ENCODE measurements at places on chromosomes 16 and 17.

DNA sequence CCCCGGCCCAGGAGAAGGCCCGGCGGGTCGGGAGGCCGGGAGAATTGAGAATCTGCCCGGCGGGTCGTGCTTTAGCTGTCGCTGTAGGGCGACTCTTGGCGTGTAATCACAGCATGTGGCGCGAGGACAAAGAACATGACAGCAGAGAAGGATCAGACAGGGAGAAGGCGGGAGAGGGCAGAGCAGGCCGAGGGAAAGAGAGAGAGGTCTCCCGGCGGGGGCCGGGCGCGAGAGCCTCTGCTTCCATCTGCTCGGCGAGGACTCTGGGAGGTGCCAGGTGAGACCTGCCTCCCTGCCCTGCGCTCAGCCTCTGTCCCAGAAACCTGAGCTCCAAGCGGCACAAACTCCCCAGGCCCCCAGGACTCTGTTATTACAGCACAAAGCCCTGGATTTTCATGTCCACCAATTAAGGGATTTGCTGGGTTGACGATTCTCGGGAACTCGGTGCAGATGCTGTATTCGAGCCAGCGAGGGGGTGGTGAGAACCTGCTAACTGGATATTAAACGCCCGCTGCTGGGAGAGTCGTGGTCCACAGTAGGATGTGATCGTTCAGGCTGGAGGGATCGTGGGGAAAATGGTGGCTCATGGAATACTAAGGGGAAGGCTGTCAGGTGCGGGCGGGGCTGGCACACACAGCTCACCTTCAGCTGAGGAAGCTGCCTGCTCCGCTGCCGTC lies 172.0 kb upstream of the CIBAR2 start:
- no peak for DNase-seq

DNA sequence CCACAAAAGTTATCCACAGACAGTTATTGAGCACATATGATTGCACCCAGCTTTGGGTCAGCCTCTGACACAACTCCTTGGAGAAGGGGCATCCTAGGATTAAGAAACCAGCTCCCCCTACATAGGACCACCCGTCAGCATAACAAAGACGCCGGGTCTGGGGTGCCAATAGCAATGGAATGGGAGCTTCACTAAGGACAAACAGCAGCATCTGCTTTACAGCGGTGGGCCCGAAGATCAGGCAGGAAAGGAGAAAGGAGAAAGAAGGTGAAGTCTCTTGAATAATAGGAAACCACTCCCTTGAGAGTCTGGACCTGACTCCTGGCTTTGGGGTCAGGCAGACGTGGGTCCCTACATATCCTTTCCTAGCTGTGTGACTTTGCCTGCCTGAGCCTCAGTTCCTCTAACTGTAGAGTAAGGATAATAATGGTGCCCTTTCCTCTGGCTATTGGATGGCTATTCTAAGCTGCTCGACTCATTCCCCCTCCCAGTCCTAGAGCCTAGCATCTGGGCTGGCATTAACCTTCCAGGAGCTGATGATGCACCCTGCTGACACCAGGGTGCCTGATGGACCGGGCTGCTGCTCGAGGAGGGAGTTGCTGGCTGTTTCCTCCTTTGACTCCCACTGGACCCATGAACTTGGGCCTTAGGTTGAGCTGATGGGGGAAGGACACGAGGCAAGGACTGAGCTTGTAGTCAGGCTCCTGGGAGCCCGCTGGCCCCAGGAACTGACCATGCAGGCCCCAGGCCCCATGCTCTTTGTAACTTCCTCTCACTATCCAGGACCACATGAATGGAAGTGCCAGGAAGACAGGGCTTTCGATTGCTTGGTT lies 94.2 kb downstream of the C16orf78 start:
- DNase-seq: no peak

- DNase-seq: no peak
Measured at GRCh38 chr16:912684-913613, 57.8 kb downstream of the LMF1 start.

DNA sequence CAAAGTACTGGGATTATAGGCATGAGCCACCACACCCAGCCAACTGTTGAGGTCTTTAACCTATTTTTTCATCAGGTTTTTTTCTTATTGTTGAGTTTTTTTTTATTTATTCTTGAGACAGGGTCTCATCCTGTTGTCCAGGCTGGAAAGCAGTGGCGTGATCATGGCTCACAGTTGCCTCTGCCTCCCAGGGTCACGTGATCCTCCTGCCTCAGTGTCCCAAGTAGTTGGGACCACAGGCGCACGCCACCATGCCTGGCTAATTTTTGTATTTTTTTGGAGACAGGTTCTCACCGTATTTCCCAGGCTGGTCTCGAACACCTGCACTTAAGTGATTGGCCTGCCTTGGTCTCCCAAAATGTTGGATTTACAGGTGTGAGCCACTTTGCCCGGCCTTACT lies 95.9 kb downstream of the BCAS3 start:
- DNase-seq: no peak

DNA sequence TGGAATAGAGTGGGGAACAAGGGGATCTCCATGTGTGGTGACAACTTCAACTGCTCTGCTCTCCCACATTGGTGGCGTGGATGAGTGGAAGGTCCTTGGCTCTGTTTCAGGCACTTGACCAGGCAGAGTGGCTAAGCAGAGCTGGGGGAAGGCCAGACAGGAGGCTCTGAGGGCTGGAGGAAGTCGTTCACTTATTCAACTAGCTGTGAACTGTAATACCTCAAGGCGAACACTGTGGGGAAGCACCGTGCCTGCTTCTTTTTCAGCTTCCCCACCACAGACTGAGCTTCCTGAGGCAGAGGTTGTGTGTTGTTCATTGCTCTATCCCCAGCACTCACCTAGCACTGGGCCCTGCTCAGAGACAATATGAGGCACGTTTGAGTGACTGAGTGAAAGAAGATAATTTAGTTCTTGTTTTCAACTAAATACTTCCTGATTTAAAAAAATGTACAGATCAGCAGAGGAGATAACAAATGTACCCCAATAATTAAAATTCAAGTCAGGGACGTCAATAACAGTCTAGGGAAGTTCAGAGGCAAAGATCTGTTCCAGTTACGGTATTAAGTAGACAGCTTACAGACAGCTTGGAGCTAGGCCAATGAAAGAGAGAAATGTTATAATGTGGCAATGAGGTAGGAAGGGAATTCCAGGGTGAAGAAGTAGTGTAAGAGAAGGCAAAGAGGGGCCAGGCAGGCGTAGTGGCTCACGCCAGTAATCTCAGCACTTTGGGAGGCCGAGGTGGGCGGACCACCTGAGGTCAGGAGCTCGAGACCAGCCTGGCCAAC lies 34.7 kb downstream of the MYO18A start:
- peak; percentile 90 for DNase-seq

- no peak for DNase-seq
Measured at GRCh38 chr16:57510016-57510871, 24.0 kb upstream of the DOK4 start.

DNA sequence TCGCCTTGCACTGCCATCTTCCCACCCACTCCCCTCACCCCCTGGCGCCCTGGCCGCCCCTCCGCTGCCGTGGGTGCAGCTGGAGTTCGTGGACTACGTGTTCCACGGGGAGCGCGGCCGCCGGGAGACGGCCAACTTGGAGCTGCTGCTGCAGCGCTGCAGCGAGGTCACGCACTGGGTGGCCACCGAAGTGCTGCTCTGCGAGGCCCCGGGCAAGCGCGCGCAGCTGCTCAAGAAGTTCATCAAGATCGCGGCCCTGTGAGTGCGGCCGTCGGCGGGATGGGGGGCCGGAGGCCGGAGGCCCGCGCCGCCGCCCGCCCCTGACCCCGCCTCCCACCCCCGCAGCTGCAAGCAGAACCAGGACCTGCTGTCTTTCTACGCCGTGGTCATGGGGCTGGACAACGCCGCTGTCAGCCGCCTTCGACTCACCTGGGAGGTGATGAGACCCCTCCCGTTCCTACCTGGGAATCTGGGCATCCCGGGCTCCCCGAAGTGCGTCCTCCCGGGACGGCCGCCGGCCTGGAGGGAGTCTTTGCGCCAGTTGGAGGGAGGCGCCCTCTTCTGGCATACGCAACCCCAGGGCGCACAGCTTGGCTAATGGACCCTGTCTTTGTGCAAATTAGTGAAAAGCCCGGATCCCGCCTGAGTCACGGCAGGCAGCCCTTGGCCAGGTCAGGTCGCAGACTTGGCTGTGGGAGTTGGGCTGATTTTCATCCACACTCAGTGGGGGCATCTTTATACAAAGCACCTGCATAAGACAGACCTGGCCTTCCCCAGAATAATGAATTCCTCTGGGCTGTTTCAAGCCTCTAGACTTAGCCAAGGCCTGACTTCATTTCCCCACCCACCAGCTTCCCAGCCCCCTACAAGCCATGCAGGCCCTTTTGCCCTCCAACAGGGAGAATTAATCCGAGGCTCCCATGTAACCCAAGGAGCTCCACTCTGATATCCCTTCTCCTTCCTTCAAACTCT lies 14.3 kb downstream of the RAPGEFL1 start:
- peak; percentile 84 for DNase-seq

- DNase-seq: no peak
Measured at GRCh38 chr16:86050591-86051367, 151.8 kb downstream of the IRF8 start.

GRCh38 chr17:63474174-63474573 lies 2.7 kb upstream of the ACE start:
- DNase-seq: no peak

Data from hematopoietic multipotent progenitor cell treated with erythropoietin and hydrocortisone succinate and interleukin-3 and kit ligand, for 6 days (in vitro differentiated cells).